ENCODE measurements at places on chromosomes 3 and 15.
A peak's percentile ranks its signal among the peaks of the same experiment; 100 is the strongest.

GRCh38 chr3:41120460-41120859 is 78.8 kb upstream of the CTNNB1 start:
- no peak for DNase-seq

DNA sequence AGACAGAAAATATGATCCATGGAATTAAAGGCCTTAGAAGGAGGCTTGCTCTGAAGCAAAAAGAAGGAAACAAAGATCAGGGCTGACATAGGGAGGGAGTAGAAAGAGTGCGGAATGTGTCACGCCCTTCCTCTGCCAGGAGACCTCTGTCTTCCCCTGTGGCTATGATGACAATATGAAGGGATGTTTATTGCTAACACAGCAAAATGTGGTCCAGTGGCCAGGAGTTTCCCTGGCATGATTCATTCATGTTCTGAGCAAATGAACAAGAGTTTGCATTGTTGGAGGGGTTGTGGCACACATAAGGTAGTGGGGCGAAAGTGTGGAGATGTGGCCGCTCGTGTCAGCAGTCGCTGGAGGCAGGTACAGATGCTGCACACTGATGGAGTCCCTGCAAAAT is 169.4 kb downstream of the SHQ1 start:
- peak; percentile 28 for DNase-seq

GRCh38 chr3:81951636-81952035 is 190.2 kb upstream of the GBE1 start:
- DNase-seq: no peak

- no peak for DNase-seq
Observed at GRCh38 chr15:69215314-69216035, 55.0 kb downstream of the GLCE start.

GRCh38 chr3:191809326-191809949 is 348.5 kb downstream of the PYDC2 start:
- no peak for DNase-seq

- DNase-seq: no peak
Observed at GRCh38 chr3:100425316-100425715, 24.0 kb downstream of the LNP1 start.

- peak; percentile 94 for DNase-seq
Observed at GRCh38 chr15:82540055-82540983, at the start of gene RPS17. Gene RPS17, minus strand, starts transcription at chr15:82540457. Its CDS starts 29 bp downstream, at chr15:82540428.

- DNase-seq: no peak
Observed at GRCh38 chr3:52029053-52029452, 27.3 kb downstream of the DUSP7 start.

DNA sequence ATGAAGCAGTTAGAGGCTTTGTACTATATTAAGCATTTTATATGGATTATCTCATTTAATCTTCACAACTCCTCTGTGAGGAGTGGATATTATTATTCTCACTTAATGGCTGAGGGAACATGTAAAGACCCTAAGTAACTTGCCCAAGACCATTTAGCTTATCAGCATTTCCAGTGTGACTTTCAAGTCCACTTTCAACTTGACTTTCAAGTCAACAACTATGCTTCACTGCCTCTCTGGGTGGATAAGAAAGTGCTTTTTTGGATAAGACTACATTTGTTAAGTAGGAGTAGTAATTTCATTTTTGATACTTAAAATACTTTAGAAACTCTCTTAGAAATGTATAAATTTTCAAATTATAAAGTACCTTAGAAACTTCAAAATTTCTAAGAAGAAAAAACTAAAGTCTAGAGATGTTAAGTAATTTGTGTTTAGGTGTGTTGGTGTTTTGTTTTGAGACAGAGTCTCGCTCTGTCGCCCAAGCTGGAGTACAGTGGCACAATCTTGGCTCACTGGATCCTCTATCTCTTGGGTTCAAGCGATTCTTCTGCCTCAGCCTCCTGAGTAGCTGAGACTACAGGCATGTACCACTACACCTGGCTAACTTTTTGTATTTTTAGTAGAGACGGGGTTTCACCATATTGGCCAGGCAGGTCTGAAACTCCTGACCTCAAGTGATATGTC is 71.8 kb downstream of the MINDY2 start:
- DNase-seq: no peak

GRCh38 chr15:41020311-41020710 is 67.0 kb downstream of the CHAC1 start:
- no peak for DNase-seq

DNA sequence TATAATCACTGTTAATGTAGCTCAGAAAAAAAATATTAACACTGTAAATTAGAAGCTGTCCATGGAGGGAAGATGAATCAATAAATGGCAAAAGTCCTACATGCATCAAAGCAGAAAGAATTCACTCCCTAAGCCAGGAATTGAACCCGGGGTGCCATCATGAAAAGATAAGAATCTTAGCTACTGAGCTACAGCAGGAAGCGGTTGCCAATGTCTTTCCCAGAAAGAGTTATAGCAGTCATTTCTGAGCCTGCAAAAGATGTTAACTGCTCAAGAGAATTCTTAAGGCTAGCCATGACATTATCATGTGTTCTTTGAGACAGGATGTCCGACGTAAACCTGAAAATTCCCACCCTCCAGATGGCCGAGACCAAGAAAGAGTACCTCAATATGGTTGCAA is 47.4 kb upstream of the MKRN3 start:
- no peak for DNase-seq

GRCh38 chr3:62238431-62238830 is 134.9 kb downstream of the FEZF2 start:
- DNase-seq: no peak

DNA sequence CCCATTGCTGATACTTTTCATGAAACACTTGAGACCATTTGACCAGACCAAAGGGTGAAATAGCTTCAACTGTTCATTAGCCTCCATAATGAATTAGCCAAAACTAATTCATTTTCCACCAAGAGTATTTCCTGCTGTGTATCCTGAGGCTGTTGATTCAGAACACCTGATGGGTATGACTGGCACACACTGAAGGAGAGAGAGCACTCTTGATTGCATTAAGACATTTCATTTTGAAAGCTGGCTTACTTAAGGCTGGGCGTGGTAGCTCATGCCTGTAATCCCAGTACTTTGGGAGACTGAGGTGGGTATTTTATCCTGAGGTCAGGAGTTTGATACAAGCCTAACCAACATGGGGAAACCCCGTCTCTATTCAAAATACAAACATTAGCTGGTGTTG is 175.6 kb downstream of the AGBL1 start:
- no peak for DNase-seq

DNA sequence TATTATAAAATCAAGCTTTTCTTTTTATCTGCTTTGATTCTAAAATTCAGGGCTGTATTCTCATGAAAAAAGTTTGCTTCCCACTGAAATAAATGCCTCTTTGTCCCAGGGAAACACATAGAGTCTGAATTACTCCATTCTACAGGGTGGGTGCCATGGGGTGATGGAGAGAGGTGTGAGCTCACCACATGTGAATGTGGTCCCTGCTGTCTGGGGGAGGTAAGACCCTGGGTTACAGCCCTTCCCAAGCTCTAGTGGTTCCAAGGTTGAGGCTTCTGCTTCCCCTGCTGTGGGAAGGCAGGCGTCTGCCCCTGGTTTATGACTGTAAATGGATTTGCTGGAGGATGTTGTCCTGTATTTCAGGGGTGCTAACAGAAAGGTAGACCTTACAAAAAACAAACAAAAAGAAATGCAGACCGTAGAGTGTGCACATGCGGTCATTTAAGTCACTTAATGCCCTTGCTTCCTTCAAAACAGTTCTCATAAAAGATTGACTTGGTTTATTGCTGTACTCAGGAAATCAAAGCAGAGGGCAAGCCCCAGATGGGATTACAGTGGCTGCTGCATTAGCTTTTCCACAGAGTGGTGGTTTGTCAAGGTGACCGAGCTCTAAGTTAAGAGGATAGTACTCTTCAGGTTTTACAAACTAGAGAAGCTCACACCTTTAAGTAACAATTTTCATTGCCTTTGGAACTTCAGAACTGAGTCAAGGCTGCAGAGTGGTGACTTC is 49.2 kb downstream of the CTDSPL start:
- no peak for DNase-seq

GRCh38 chr3:105401691-105402149 is 35.0 kb downstream of the ALCAM start:
- peak; percentile 75 for DNase-seq

DNA sequence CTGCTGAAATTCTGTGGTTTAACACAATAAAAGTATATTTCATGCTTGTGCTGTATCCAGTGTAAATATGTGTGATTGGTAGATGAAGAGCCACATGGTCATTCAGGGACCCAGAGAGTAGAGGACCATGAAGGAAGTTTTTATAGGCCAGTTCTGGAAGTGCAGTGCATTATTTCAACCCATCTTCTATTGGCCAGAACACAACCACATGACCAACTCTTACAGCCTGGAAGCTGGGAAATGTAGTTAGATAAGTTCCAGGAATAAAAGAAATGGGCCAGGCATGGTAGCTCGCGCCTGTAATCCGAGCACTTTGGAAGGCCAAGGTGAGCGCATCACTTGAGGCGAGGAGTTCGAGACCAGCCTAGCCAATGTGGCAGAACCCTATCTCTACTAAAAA is 21.4 kb upstream of the PRTG start:
- DNase-seq: no peak

- DNase-seq: no peak
Observed at GRCh38 chr15:92243227-92243626, 150.5 kb upstream of the ST8SIA2 start.

All from Caki2 (cell line).